ENCODE measurements at places on chromosomes 6 and 20.
A peak's percentile ranks its signal among the peaks of the same experiment; 100 is the strongest.

DNA sequence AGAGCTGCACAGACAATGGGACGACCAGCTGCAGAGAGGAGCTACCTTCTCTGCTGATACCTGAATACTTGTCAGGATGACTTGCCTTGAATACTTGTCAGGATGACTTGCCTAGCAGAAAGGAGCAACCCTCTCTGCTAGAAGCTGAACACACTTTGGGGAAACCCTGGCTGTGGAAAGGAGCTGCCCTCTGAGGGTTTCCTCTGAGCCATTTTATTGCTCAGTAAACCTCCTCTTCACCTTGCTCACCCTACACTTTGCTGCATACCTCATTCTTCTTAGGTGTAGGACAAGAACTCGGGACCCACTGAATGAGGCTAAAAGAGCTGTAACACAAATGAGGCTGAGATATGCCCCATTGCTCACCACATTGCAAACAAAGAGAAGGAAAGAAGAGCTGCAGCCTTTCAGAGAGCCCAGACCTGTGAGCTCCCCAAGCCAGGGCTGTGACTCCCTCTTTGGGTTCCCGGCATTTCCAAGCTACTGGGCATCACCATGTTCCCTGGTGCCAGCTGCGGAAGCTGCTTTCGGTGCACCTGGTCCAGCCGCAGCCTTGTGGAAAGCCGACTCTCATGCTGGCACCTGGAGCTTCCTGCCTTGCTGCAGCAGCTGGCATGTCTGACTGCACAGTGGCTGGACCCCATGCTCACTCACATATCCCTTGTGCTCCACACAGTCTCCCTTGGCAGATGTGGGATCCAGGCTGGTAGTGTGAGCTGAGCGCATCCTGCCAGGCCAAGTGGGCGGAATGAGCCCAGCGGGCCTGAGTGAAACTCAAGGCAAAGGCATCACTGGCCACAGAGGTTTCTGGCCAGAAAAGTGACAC, 106.7 kb upstream of the AHI1 start:
- no peak for DNase-seq

DNA sequence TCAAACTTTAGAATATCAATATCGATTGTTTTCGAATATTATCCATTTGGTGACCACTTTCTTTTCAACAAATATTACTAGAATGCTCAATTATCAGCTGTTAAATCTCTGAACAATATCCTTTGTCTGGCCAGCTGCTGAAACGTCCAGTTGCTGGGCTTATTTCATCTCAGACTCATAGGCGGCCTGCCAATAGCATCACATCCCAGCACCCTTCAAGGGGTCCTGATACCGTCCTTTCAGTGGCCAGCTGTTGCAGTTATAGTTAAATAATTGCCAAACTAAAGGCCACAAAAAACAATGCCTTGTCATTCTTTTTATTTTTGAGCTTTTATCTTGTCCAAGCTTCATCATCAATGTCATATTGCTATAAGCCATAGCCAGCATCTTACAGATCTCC, 1006.8 kb upstream of the MANEA start:
- DNase-seq: no peak

GRCh38 chr20:7196481-7196880, 429.0 kb downstream of the BMP2 start:
- no peak for DNase-seq

- DNase-seq: no peak
These were observed 32.1 kb downstream of the TGM2 start for GRCh38 chr20:38132910-38133501.

DNA sequence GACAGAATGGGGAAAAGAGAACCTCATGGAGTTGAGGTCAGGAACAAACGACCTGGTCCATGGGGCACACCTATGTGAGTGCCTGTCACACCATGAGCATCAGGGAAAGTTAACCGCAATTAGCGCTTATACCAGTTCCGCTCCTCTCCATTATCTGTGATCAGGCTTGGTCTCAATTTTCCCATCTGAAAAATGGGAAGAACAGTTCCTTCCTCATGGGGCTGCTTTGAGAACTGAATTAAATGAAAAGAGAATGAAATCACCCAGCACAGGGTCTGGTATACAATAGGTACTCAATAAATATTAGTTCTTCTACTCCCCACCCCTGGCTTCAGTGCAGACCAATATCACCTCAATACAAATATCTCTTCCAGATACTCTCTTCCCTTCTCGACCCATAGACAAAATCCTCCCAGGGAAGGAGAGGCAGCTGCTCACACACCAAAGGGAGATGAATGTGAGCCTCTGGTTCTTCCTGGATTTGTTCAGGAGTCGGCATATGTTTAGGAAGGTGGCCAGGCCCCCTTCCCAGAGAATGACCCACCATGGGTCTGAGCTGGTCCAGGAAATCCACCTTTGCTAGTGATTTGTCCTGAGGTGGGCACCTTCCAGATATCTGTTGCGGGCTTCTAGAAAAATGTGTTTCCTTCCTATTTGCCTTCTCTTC, 2.4 kb upstream of the PTGIS start:
- DNase-seq: no peak

DNA sequence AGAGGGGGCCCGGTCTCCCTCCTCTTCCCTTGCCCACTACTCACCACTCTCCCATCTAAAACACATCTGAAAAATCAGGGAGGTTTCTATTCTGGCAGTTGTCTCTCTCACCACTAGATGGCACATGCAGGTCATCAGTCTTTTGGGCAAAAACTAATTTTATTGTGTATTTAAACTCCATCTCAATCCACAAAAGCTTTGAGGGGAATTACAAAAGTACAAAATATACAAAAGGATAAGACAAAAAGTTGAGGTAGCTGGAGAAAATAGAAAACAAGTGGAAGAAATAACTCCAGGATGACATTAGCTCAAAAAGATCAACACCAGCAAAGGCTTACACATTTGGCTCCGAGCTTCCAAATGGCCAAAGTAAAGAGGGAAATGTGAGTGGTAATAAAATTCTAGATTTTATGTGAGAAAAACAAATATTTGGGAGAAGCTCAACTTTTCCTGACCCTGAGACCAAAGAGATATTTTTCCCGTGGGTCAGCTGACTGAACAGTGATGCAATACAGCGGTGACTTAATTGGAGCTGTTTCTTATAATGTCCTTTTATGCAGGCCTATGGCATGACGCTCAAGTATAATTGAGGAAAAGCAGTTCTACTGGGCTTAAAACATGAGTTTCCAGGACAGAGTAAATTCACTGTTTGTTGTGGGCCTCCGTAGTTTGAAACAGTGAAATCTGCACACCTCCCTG, 79.8 kb upstream of the CHD6 start:
- DNase-seq: peak; percentile 18

GRCh38 chr6:6734479-6735465, 146.3 kb downstream of the LY86 start:
- DNase-seq: no peak

GRCh38 chr6:99467509-99468106, 42.5 kb upstream of the PNISR start:
- DNase-seq: no peak

- DNase-seq: no peak
These were observed 30.6 kb upstream of the LY86 start for GRCh38 chr6:6557886-6558285.

DNA sequence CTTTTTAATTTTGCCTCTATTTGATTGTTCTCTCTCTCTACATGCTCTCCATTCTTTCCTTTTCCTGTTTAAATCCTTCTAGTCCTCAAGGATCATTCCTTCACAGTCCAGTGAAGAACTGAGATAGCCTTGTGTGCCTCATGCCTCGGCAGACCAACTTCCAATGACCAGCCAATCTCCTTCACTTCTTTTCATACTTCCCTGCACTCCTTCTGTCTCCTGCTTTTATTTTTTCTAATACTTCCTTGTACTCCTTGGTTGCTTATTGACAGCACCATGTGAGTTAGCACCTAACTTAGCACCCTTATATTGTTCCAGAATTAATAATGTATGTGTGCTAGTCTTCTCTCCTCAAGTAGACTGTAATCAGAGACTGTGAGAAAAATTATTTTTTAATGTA, 246.8 kb downstream of the ADGRG6 start:
- no peak for DNase-seq

- no peak for DNase-seq
These were observed 141.7 kb downstream of the CD164 start for GRCh38 chr6:109240370-109241084.

- no peak for DNase-seq
These were observed 484.7 kb downstream of the TFAP2B start for GRCh38 chr6:51303338-51303737.

GRCh38 chr20:4894981-4895381, 106.3 kb downstream of the SLC23A2 start:
- DNase-seq: no peak

- DNase-seq: no peak
These were observed 145.1 kb upstream of the PLN start for GRCh38 chr6:118403036-118403435.

DNA sequence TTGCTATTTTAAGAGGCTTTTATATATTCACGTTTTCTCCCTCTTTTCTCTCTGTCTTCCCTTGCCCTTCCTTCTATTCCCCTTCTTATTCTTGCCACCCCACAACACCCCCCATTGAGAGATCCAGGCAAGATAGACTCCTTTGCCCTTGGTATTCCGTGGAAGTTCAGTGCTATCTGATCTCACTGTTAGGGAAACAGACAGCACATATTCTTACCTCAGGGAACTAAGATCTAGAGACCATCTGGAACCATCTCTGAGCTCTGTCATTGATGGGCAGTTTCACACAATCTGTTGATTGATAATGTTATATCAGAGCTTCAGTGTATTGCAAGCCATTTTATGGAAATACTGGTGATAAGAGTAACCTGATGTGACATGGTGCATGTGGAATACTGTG, 228.8 kb downstream of the ARID1B start:
- DNase-seq: no peak

DNA sequence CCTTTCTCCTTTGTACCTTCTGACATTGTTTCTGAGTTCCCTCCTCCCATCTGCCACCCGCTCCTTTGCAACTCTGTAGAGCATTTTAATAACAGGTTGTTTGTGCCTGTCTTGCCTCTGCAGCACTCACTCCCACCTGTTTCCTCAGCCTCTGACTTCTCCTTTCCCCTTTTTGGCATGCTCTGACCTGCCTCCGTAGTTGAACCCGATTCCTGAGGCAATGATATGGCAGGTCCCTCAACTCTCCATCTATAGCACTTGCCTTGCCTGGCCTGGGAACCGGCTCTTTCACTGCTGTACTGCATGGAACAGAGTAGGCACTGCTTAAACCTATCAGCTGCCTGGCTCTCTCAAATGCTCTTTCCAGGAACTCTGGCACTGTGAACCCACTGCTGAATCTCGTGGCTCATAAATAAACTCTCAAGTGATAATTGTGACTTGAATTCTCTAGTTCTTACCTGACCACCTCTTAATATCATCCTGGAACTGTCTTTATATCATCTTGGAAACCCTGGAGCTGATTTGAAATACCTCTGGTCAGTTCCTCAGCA, 50.3 kb downstream of the UTRN start:
- DNase-seq: no peak

DNA sequence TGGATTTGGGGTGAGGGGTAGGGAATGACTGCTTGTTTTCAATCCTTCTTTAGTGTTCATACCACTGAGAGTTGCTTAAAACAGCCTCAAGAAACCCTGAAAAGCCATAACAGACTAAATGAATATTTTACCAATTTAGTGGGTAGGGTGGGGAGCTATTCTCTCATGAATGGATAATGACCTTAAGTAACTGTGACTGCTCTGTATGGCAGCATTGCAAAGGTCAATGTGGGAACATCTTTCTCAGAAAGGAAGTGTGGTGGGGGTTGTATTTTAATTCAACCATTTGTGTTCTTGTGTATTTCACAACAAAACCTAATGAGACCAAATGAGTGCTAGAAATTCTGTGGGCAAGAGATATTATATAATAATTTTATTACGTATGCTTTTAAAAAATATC, 55.7 kb downstream of the PHACTR2 start:
- DNase-seq: no peak

GRCh38 chr6:147522597-147522996, 14.1 kb downstream of the SAMD5 start:
- DNase-seq: no peak

DNA sequence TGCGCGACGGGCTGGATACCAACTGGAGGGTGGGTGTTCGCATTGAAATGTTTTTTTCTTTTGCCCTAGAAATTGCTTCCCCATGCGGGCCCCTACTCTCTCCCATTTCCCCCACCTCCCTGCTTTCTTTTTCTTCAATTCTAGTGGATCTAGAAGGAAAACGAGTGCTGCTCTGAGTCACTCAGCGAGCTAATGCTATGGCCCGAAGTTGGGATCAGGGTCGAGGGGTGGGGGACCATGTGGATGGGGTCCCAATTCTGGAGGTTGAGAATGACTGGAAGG, 71.5 kb downstream of the SOX4 start:
- DNase-seq: no peak

DNA sequence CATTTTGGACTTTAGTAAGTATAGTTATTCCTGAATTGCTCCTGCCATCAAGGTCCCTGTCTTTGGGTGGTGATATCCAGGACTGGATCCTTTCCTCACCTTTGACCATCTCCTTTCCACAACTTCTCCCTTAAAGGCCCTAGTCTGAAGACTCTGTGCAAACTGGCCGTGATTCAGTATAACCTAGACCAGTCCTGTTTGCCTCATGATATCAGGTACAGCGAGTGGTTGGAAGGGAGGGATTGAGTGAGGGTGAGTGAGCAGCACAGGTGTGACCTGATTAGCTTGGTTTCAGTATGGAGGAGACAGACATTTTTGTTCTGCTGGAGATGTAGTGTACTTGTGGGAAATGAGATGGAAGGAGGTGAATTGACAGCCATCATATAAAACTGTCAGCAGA, 2.3 kb upstream of the RRP36 start:
- DNase-seq: no peak

DNA sequence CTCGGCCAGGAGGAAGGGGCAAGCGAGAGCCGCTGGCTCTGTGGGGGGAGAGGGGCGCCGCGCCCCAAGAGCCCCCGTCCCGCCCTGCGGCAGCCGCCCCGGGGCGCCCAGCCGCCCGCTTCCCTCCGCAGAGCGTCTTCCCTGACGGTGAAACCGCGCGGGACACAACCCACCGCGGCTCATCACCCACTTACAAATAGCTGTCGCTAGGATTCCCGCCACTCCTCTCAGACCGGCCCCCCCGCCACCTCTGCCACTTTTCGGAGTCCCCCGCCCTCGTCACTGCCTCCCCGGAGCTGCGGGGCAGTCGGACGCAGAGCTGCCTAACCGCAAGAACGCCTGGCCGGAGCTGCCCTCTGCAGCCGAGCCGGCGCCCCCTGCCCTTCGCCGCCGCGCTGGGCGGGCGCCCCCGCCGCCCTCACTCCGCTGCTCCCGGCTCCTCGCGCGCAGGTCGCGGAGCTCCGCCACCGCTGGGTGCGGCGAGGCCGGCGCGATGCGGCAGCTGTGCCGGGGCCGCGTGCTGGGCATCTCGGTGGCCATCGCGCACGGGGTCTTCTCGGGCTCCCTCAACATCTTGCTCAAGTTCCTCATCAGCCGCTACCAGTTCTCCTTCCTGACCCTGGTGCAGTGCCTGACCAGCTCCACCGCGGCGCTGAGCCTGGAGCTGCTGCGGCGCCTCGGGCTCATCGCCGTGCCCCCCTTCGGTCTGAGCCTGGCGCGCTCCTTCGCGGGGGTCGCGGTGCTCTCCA, at the start of gene SLC35D3:
Gene SLC35D3, plus strand, starts transcription at position 366 of the 749 bp plus-strand sequence. Its CDS starts 128 bp downstream, at position 494.
- DNase-seq: peak; percentile 36

DNA sequence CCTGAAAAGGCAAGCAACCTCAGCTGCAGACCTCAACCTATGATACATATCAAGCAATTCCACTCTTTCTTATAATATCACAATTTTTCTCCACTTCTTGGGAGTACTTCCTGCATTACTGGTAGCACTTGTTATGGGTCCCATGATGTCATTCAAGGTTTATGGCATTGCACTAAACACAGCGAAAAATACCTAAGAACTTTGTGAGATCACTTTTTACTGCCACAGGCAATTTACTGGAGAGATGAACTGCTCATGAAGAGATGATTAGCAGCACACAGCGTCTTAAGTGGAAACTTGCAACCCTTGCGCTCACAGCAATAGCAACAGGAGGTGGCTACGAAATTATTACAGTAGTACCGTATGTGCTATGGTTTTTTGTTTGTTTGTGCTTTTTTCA, 19.3 kb upstream of the RIMS4 start:
- DNase-seq: no peak
